ENCODE measurements at places on chromosomes 11 and 22.

GRCh38 chr11:17547932-17548331, 873 bp downstream of the OTOG start:
- DNase-seq, result no peak

DNA sequence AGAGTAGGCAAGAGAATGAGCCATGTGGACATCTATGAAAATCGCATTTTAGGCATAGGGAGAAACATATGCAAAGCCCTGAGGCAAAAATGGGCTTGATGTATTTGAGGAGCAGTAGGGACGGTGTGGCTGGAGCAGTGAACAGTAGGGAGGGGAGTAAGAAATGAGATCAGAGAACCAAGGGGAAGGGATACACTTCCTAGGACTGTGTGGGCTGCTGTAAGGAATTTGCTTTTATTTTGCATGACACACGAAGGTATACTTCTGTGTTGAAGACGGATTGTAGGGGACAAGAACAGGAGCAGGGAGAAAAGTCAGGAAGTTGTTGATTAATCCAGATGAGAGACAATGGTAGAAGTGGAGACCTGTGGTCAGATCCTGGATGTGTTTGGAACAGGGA, 572.1 kb downstream of the JRKL start:
- no peak for DNase-seq

DNA sequence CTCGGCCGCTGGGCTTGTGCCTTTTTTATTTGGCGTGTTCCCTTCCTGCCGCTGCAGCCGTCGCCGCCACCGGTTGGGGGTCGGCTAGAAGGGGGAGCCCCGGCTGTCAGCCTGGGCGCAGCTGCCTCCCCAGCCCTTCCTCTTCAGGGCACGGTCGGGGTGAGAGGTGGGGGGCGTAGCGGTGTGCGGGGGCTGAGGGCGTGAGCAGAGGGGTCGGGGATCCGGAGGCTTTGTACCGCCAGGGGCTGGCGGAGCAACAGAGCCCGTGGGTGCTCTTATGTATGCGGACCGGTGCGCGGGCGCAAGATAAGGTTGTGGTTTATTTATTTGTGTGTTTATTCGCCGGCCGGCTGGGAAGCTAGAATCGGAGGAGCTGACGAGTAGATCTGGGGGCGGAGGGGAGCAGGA, 477 bp downstream of the ZBTB16 start:
- DNase-seq, result no peak

- DNase-seq, result no peak
Observed at GRCh38 chr11:15747671-15748070, 608.7 kb downstream of the SOX6 start.

GRCh38 chr11:2570211-2570811, 125.5 kb downstream of the KCNQ1 start:
- no peak for DNase-seq

- no peak for DNase-seq
Observed at GRCh38 chr11:44532809-44533208, 32.7 kb upstream of the CD82 start.

GRCh38 chr11:8928205-8928604, 4.5 kb downstream of the C11orf16 start:
- no peak for DNase-seq

GRCh38 chr11:65292890-65293289, 21.8 kb upstream of the CDC42EP2 start:
- no peak for DNase-seq

DNA sequence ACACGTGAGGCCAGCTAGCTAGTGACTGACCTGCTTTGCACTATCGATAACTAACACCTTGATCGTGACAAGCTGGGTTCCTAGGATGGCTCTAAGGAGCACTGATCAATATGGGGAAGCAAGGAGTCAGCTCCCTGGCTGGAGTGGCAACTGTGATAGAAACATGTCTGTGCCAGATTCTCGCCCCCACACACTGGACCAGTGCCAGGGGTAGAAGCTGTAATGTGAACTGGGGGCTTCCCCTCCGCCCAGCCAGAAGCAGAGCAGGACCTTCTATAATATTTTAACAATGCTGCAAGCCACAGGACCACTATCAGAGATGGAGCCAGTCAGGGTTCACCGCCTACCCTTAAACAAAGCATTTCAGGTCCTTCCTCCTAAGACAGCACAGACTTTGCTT, 96.5 kb downstream of the DSCAML1 start:
- no peak for DNase-seq

DNA sequence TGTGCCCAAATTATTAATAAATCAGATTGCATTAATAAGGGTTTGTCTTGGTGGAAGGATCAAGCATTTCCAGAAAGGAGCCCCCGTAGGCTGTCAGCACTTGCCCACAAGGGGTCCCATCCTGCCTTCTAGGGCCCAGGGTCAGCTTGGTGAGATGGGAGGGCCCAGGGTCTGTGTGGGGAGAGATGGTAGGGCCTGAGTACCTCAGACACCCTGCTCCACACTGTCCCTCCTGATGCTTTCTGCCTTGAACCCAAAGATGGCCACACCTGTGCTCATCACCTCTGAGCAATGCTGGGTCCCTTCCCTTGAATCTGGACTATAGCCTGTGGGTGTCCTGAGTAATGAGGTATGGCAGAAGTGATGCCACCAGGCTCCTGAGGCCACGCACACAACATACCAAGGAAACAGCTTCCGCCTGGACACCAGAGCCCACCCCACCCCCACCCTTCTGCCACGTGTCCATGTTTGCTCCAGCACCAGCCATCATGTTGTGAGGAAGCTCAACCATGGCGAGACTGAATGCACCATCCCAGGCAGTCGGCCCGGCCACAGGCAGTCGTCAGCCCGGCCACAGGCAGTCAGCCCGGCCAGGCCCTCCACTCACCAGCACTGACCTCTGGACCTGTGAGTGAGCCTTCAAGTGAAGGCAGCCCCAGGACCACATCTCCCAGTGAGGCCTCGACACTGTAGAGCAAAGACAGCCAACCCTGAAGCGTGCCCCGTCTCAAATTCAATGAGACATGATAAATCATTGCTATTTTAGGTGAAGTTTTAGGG, 6.8 kb downstream of the BET1L start:
- DNase-seq, result no peak

All from neuronal stem cell (in vitro differentiated cells).